Tibial artery (tissue), 4 donors: ENCODE measurements at places on chromosomes 13 and 19.

DNA sequence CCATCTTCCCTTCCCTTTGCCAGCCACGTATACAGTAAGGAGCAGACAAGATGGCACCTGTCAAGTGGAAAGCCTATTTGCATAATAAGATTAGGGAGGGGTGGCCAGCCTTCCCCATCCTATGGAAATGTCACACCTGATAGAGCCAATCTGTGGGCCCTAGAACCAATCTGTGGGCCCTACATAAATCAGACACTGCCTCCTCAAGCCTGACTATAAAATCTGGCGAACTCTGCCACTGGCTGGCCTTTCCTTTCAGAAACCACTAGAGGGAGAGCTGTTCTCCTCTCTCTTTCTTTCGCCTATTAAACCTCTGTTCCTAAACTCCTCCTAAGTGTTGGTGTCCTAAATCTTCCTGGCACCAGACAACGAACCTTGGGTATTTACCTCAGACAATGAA, 231.5 kb upstream of the KLHL1 start:
- H3K27ac ChIP-seq, result no peak overlapping the region
- no peaks in the 10 kb centered on the region for H3K27me3 ChIP-seq
- no peak for DNase-seq

DNA sequence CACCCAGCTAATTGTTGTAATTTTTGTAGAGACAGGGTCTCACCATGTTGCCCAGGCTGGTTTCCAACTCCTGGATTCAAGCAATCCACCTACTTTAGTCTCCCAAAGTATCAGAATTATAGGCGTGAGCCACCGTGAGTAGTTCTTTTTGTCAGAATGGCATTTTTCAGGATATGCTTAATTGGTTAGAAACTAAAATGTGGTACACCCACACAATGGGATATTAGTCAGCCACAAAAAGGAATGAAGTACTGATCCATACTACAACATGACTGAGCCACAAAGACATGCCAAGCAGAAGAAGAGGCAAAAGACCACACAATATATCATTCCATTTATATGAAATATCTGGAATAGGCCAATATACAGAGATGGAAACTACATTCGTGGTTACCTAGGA, 41.7 kb upstream of the MAP3K10 start:
- no peaks in the 10 kb centered on the region for H3K36me3 ChIP-seq
- no peak overlapping the region for H3K27ac ChIP-seq
- no peak overlapping the region for H3K4me3 ChIP-seq
- peaks cover 19% of the 10 kb centered on the region for H3K27me3 ChIP-seq
- DNase-seq, result no peak

DNA sequence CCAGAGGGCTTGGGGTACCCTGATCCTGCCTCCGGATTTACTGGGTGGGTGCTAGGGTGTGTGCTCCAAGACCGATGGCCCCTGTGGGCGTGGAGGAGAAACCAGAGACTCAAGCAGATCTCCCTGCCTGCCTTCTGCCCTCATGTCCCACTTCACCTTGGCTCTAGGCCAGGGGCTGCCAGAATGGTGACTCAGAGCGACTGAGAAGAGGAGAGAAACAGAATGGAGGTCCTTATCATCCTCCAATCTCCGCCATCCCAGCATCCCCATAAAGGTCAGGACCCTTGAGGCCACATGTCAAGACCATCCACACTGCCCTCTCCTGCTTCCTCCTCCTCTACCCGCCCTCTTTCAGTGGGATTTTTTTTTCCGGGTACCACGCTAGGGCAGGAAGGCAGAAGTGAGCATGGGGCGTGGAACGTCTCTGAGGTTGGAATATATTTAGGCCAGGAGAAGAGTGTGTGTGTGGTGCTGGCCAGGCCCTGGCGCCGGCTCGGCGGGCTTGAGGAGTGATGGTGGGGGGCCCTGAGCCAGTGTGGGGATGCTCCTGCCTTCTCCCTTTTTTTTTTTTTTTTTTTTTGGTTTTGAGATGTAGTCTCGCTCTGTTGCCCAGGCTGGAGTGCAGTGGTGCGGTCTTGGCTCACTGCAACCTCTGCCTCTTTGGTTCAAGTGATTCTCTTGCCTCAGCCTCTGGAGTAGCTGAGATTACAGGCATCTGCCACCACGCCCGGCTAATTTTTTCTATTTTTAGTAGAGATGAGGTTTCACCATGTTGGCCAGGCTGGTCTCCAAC, 22.3 kb downstream of the IER2 start:
- peaks cover 35% of the 10 kb centered on the region for H3K4me1 ChIP-seq
- H3K36me3 ChIP-seq, result no peaks in the 10 kb centered on the region
- peak; percentile 88 for DNase-seq
- peak overlapping the region; percentile 18 for H3K4me3 ChIP-seq
- H3K27ac ChIP-seq, result peak overlapping the region; percentile 78

GRCh38 chr19:14161305-14161704, 24.9 kb upstream of the ASF1B start:
- no peak overlapping the region for H3K4me3 ChIP-seq
- H3K27ac ChIP-seq, result no peak overlapping the region
- DNase-seq, result no peak
- H3K36me3 ChIP-seq, result peaks cover 4% of the 10 kb centered on the region
- H3K4me1 ChIP-seq, result no peaks in the 10 kb centered on the region

- H3K4me1 ChIP-seq, result no peaks in the 10 kb centered on the region
- no peak overlapping the region for H3K27ac ChIP-seq
- H3K36me3 ChIP-seq, result no peaks in the 10 kb centered on the region
- DNase-seq, result no peak
Observed at GRCh38 chr13:80203496-80203895, 137.4 kb downstream of the SPRY2 start.

- H3K36me3 ChIP-seq, result no peaks in the 10 kb centered on the region
- no peak overlapping the region for H3K4me3 ChIP-seq
- peaks cover 4% of the 10 kb centered on the region for H3K27me3 ChIP-seq
Observed at GRCh38 chr13:20354722-20355121, 122.6 kb upstream of the GJB6 start.

DNA sequence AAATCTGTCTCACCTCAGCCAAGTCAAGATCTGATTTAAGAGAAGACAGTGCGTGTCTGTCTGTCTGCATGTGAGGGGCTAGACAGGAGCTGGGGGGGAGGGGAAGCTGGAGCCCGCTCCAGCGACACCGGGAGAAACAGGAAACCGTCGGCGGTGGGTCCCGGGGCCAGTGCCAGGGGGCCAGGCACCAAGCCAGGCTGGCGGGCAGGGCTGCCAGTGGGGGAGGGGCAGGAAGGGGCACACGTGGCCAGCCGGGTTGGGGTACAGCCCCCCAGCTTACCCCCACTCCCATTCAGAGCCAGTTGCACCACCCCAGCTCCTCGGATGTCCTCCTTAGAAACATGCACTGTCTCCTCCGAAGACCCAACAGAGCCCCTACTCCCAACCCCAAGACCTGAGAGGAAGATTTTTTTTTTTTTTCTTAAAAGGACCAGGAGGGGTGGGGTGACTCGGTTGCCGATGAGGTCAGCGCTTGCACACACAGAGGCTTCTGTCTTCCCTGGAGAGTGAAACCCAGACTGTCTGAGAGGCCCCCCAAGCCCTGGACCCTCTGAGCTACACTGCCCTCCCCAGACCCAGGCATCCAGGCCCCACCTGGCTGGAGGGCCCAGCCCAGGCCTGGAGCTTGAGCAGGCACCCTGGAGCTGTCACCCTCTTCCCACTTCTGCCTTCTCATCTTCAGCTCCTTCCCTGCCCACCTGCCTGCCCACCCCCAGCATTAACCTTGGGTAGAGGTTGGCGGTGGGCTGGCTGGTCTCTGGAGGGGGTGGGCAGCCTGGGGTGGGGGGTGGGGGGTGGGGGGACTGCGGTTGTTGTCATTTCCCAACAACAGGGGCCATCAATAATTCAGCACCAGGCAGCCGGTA, 4.0 kb downstream of the ERF start:
- H3K27ac ChIP-seq, result peak overlapping the region; percentile 99
- H3K27me3 ChIP-seq, result no peaks in the 10 kb centered on the region
- DNase-seq, result no peak
- peak overlapping the region; percentile 23 for H3K4me3 ChIP-seq
- H3K36me3 ChIP-seq, result peaks cover 23% of the 10 kb centered on the region

GRCh38 chr13:101846701-101847100, 394.2 kb downstream of the ITGBL1 start:
- no peak overlapping the region for H3K4me3 ChIP-seq
- H3K27ac ChIP-seq, result no peak overlapping the region
- no peaks in the 10 kb centered on the region for H3K36me3 ChIP-seq
- H3K4me1 ChIP-seq, result no peaks in the 10 kb centered on the region

DNA sequence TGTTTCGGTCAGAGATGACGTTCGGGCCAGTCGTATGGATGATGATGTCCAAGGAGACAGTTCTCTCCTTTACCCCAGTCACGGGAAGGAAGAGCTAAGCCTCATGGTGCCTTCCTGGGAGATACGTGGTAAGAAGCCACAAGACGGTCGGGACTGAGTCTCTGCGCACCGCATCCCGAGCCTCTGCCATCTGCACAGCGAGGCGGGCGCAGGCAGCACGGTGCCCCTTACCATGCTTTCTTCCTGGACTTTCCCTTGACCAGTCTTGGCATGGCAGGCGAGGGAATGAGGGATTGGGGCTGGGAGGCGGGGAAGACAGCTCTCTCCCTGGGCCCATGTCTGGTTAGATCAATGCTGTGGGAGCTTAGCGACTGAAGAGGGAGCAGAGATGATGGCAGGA, 10.1 kb upstream of the LAIR2 start:
- no peaks in the 10 kb centered on the region for H3K36me3 ChIP-seq
- no peaks in the 10 kb centered on the region for H3K4me1 ChIP-seq
- H3K4me3 ChIP-seq, result no peak overlapping the region
- no peak for DNase-seq

DNA sequence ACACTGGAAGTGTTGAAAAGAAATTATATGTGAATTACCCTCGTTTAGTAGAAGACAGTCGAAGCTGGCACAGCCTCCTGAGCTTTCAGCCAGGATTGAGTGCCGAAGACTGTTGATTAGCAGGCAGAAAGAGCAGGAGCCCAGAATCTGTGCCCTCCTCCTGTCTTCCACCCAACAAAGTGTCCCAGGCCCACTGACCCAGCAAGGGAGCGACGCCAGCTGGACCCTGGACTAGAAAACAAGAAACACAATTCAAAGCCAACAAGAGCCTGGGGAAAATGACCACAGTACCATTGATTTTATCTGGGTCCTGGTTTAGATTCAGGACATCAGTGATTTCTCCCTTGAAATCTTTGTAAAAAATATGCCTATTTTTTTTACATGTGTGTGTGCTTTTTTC, 120.7 kb downstream of the RXFP2 start:
- H3K36me3 ChIP-seq, result no peaks in the 10 kb centered on the region
- H3K27me3 ChIP-seq, result no peaks in the 10 kb centered on the region
- peaks cover 13% of the 10 kb centered on the region for H3K4me1 ChIP-seq
- DNase-seq, result peak; percentile 67

DNA sequence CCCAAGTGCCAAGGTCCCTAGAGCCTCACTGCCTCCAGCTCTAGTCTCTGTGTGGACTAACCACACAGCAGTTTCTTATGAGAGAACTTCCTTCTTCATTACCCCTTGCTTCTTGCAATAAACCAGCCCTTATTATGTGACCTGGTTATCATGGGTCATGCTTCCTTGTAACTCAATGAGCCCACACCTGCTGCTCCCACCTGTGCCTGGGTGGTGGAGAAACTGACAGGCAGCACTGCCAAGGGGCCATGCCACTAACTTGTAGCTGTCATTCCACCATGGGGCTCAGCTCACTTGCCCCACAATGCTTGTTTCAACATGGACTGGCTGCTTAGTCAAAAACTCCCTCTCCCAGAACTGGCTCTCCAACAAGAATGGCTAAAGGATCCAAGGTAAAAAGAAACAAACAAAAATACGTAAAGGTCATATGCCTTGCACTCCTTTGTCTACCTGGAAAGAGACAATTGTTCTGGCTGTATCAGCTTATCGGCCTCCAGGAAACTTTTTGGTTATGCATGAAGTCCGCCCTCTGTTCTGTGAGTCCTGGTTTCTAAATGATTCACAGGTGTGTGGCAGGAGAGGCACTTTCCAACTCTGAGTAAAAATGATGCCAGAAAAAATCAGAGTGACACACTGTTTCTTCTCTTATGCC, 446.4 kb downstream of the COG6 start:
- no peak overlapping the region for H3K27ac ChIP-seq
- H3K4me1 ChIP-seq, result no peaks in the 10 kb centered on the region
- H3K36me3 ChIP-seq, result no peaks in the 10 kb centered on the region

- no peak overlapping the region for H3K4me3 ChIP-seq
- H3K27ac ChIP-seq, result no peak overlapping the region
- no peaks in the 10 kb centered on the region for H3K4me1 ChIP-seq
- no peaks in the 10 kb centered on the region for H3K36me3 ChIP-seq
- H3K27me3 ChIP-seq, result no peaks in the 10 kb centered on the region
Observed at GRCh38 chr19:21133633-21134032, 8.2 kb upstream of the ZNF431 start.

DNA sequence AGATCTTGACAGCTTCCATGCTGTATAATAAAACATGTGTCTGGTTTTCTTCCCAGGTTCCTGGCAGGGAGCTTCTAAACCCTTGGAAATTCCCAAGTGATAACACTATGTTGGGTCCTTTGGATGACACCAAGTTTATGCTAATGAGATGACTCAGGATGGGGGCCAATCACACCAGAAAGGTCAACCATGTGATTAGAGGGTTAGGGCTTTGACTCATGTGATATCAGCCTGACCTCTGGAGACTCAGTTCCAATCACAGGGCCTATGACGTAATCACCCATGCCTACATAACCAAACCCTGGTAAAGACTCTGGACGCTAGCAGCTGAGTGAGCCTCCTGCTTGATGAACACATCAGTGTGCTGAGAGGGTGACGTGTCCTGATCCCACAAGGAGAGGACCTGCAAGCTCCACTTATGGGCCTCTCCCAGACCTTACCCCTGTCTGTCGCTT, 203.6 kb downstream of the DCLK1 start:
- H3K4me3 ChIP-seq, result no peak overlapping the region
- no peaks in the 10 kb centered on the region for H3K4me1 ChIP-seq
- H3K27ac ChIP-seq, result no peak overlapping the region

DNA sequence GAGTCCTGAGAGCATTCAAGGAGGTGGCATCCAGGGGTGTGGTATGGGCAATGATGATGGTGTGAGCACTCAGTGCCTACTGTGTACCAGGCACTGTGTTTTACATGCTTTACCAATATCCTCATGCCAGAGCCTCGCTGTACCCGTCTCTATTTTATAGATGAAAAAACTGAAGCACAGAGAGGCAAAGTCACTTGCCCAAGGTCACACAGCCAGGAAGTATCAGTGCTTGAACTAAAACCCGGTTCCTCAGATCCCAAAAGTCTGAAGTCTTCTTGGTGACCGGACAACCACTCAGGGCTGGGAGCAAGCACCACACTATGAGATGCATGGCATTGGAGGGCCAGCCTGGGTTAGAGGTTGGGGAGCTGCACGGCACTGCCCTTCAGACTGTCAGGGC, 84.1 kb downstream of the CHST8 start:
- no peaks in the 10 kb centered on the region for H3K4me1 ChIP-seq
- H3K27ac ChIP-seq, result no peak overlapping the region
- H3K27me3 ChIP-seq, result no peaks in the 10 kb centered on the region
- H3K4me3 ChIP-seq, result no peak overlapping the region
- DNase-seq, result no peak

DNA sequence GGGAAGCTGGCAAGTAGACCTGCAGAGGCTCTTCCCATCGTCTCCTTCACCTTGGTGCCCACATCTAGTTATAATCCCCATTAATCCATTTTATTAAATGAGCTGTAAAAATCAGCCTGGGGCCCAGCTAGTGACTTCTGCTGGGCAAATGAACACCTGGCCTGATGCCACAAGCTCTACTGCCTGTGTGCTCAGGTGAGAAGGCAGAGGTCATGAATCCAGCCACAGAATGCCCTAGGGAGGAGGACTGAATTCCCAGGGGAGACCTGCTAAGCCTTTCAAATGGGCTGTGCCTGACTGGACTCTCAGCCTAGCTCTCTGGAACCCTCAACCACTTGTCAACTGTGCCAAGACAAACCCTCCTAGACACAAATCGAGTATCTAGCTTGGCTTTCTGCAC, 74.0 kb downstream of the PDS5B start:
- no peaks in the 10 kb centered on the region for H3K27me3 ChIP-seq
- DNase-seq, result no peak
- H3K4me3 ChIP-seq, result no peak overlapping the region
- H3K36me3 ChIP-seq, result no peaks in the 10 kb centered on the region
- H3K27ac ChIP-seq, result peak overlapping the region; percentile 2
- no peaks in the 10 kb centered on the region for H3K4me1 ChIP-seq
